ENCODE measurements at places on chromosomes 2 and 18.

DNA sequence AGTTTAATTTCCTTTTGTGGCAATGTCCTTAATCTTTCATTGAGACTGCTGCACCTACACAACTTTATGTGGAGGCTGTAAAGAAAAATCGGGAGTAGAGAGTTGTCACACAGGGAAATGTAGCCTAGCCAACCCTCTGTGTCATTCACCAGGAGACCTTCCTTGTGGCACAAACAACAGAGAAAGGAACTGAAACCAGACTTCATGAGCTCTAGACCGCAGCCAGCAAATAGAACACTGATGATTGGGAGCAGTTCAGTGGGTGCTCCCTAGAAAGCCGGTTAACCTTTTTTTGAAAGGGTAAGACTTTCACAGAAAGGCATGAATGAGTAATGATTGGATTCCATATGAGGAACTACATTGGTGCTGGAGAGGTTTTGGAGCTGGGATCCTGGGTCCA is 1752.4 kb upstream of the CELF4 start:
- no peak for DNase-seq

DNA sequence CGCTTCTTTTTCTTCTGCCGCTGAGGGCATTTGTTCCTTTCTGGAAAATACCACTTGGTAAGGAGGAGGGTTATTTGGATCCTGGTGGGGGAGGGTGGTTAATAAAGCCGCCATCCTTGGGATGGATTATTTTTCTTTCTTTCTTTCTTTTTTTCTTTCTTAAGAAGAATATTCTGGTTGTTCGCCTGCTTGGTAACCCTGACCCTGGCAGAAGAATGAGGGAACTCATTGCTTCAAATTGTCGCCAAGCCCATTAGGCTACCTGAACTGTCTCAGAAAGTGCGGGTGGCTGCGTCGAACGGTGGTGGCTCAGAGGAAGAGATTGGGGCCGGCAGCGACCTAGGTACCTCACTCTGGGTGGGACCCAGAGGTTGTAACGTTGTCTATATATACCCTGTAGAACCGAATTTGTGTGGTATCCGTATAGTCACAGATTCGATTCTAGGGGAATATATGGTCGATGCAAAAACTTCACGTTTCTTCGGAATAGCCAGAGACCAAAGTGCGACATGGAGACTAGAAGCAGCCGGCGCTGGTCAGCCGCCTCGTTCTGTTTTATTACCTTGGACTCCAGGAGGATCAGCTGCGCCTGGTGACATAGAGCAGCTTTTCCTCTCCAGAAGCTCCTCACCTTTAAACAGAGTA is 1.3 kb upstream of the HOXD4 start:
- no peak for DNase-seq

- no peak for DNase-seq
Observed at GRCh38 chr2:182377467-182377866, 49.4 kb downstream of the PDE1A start.

- DNase-seq = no peak
Observed at GRCh38 chr2:73376681-73377080, 9.0 kb upstream of the ALMS1 start.

DNA sequence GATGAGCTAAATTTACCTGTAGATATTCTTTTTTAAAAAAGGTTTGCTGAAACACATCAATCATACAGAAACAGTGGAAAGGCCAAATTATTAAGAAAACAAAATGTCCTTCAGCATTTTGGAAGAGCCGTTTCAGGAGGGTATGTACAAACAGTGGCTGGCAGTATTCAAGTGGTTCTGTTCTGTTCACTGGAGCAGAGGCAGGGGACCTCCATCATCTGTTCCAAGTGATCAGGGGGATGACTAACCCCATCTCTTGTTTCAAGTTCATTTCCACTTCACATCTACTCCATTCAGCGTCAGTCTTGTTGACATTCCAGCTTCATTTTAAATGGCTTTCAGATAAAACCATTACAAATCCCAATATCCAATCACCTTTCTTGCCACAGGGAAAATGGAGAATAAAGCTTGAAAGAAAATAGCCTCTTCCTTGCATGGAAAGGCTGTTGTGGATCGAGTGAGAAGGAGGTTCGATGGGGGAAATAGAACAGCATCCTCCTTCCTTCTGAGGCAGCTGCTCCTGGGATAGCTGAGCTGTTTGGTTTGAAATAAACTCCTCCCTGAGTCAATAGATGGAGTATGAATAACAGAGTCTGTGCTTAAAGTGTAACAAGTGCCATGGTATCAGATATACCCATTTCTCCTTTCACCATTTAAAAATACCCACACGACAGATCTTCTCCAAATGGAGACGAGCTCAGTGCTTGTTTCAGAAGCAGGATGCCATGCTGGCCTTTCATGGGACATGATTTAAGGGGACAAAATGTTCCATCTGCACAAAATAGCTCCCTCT is 63.7 kb upstream of the OTOF start:
- no peak for DNase-seq

DNA sequence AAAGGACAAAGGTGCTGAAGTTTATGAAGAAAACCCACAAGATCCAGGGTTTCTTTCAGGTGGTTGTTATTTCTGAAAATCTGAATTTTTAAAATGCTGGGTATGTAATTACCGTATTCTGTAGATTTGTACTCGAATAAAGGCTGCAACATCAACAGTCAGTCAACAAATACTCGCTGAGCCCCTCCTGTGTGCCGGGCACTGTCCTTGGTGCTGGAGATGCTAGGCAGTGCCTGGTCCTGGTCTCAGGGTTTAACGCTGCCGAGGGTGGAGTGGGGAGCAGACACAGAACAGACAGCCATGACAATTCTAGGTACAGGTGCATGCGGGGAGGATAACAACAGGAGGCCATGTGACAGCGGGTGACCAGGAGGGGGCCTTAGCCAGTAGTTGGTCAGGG is 27.2 kb upstream of the PDIA6 start:
- DNase-seq = no peak

GRCh38 chr2:28036307-28036706 is 145.8 kb downstream of the BABAM2 start:
- DNase-seq = no peak

- DNase-seq = no peak
Observed at GRCh38 chr18:62846313-62846712, 131.0 kb downstream of the PHLPP1 start.

DNA sequence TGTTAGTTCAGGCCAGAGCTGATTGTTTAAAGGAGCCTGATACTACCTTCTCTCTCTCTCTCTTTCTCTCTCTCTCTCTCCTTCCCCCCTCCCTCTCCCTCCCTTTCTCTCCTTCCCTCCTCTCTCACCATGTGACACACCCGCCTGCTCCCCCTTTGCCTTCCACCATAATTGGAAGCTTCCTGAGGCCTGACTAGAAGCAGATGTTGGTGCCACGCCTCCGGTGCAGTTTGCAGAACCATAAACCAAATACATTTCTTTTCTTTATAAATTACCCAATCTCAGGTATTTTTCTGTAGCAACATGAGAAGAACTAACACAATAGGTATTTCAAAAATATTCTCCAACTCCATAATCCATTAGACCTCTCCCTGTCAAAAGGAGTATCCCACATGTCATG is 62.4 kb downstream of the ANKRD62 start:
- DNase-seq = no peak

GRCh38 chr2:65778137-65778536 is 345.7 kb upstream of the SPRED2 start:
- no peak for DNase-seq

DNA sequence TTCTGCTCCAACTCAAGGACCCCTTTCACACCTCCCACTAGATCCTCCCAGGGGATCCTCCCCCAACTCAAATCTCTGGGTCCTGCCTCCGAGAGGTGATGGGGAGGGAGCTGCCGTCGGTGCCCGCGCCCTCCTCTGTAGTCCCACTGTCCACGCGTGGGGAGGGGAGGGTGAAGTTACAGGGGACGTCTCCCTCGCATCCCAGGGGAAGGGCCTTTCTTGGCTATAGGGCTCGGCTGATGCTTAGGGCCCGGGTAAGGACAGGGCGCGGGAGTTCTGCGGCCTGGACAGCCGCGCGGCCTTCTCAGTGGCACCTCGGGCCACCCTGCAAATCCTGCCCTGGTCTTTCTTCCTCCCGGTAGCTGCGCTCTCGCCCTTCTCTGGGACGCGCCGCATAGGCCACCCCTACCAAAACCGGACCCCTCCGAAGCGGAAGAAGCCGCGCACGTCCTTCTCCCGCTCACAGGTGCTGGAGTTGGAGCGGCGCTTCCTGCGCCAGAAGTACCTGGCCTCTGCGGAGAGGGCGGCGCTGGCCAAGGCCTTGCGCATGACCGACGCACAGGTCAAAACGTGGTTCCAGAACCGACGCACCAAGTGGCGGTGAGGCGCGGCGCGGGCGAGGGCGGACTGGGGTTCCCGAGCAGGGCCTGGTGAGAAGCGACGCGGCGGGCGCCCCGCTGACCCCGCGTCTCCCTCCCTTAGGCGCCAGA is 1.2 kb downstream of the TLX2 start:
- peak; percentile 30 for DNase-seq

DNA sequence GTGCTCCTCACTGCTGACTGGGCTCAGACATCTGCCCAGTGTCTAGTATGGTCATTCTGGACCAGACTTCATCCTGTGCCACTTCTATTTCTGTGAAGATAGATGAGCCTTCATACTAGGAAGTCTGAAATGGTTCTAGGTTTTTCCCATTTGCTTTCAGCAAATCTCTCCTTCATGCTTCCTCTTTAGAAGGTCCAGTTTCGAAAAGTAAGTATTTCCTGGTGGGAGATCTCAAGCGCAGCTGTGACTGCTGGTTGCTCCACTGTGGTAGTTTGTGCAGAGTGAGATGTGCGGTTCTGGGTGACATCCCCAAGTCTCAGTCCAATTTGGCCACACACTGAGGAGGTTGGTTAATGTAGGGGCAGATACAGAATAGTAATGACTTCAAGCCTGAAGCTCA is 14.4 kb downstream of the IL36B start:
- DNase-seq = no peak

- DNase-seq = no peak
Observed at GRCh38 chr2:233556881-233557736, 9.5 kb downstream of the USP40 start.

- no peak for DNase-seq
Observed at GRCh38 chr2:201201371-201201770, 18.4 kb downstream of the CASP10 start.

DNA sequence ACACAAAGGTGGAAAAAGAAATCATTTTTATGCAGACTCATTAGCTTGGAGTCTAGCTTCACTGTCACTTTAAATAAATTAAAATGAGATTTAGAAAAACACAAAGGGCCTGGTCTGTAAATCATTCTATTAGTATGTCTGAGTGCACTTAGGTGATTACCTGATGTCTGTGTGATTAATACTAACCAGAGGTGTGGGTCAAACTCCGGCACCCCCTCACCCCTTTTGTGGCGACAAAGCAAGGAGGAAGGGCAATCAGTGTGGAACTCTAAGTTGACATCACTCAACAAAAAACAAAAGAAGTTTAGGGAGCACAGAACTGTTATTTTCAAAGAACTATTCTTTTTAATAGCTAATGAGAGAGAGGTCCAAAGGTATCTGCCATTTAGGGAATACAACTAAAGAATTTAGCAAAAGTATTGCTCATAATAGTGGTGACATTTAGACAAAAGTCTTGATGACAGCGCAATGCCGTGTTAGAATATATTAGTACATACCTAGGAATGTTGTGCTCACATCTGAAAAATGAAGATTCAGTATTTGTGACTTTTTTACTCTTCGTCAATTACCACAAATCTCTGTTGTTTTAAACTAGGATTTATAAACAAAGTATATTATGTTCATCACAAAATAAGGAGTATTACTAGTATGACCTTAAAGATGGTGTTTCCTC is 66.3 kb downstream of the ZEB2 start:
- DNase-seq = no peak

DNA sequence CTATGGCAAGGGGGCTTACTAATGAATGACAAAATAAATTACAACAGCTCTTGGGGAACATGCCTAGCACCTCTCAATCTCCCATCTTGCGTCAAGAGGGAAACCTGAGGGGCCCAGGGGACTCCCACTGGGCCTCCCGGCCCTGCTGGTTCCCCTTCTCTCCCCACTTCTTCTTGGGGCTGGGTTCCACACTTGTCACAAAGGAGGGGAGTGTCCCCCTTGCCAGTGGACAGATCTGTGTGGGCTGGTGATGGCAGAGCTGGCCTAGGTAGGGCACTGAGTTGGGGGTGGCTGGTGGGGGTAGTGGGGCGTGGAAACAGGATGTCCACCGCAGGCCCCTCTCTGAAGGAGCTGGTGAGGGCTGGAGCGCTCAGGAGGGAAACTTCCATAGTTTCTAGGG is 184.0 kb upstream of the HAAO start:
- DNase-seq = no peak

- no peak for DNase-seq
Observed at GRCh38 chr2:227097495-227098161, 66.4 kb downstream of the COL4A4 start.

DNA sequence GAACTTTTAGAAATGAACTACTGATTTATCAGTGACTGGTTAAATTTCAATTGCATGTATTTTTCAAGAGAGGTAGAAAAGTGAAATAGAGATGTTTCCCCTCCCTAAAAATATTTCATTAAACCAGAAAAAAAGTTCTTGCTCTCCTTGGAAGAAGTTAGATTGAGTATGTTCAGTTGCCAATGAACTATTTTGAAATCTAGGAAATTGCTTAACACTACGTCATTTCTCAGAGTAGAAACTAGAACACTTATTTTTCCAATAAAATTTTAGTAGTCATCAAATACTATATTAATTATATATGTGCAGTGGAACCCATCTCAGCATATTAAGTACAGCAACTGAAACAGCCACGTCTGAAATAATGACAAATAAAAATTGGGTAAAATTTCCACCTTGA is 51.8 kb upstream of the STAT1 start:
- no peak for DNase-seq

DNA sequence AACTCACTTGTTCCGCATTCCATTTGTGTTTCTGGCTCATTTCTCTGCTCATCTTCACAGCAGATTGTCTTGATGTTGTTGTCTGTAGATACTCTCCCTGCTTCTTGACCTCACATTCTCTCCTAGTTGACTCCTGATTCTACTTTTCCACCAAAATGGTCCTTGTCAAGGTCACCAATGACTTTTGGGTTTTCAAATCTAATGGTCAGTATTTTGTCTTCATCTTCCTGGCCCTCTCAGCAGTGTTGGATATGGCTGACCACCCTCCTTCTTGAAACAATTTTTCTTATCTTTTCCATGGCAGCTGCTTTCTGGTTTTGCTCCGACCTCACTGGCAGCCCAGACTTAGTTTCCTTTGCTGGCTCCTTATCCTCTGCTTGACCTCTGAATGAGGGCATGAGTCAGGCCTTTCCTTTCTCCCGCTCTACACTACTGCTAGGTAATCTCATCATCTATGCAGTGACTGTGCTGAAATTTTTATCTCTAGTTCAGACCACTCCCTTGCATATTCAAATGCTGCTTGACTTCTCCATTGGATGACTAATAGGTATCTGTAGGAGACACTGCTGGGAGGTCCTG is 386.6 kb upstream of the SPRED2 start:
- DNase-seq = no peak

All from CD8-positive, alpha-beta T cell (primary cell).